ENCODE measurements at places on chromosomes 12 and 14.

- no peak for DNase-seq
These were observed 70.4 kb upstream of the SFSWAP start for GRCh38 chr12:131640525-131640924.

GRCh38 chr14:64387232-64387781 is 846 bp upstream of the MTHFD1 start:
- DNase-seq: no peak

GRCh38 chr12:3116106-3116844 is 39.1 kb downstream of the TSPAN9 start:
- DNase-seq: no peak

DNA sequence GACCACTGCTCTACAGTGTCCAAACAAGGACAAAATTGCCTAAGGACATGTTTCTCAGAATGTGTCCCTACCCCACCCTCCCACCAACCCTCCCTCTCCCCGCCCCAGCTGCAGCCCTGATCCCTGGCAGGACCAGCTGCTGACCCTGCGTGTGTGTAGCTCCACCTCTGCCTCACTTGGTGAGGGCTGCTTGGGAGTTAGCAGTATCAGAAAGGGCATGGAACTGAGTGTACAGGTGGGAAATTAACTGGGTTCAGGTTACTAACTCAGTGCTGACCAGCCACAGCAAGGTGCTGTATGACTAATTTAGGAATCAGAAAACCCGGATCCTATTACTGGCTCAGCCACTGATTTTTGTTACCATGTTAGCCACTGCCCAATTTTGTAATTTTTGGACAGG is 11.3 kb upstream of the PLEKHD1 start:
- DNase-seq: no peak

DNA sequence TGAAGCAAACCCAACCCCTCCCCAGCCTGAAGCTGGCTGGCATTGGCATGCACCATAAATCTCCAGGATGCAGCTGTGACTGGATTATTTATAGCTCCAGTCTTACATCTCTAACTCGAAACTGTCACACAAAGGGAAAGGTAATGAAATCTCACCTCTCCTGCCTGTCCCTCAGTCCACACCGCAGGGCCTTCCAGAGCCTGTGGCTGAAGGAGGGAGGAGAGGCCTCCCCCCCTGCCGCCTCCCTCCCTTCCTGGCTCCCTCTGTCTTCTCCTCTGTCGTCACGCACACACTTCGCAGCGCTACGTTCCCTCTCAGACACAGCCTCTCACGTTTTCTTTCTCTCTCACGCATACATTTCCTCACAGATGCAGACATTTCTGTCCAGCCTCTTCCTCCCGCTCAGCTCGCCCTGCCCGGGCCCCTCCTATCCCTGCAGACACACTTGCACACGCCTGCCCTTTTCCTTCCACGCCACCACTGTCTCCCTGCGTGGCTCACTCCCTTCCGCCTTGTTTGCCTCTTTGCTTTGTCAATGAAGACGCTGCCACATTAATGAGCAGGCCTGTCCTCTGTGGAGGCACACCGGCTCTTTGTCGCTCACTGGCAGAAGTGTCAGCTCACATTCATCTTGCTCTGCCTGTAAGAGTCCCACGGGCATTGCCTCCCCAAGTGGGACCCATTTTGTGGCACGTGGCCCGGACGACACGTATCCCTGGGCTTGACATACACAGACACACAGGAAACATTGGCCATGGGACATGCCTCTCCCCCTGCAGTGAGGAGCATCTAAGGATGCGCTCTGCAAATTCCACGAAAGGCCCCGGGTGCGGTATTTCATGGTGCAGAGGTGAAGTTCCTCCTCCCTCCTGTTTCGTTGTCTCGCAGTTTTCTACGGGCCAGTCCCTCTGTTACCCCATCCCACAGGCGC is 27.9 kb downstream of the IRF2BPL start:
- no peak for DNase-seq

DNA sequence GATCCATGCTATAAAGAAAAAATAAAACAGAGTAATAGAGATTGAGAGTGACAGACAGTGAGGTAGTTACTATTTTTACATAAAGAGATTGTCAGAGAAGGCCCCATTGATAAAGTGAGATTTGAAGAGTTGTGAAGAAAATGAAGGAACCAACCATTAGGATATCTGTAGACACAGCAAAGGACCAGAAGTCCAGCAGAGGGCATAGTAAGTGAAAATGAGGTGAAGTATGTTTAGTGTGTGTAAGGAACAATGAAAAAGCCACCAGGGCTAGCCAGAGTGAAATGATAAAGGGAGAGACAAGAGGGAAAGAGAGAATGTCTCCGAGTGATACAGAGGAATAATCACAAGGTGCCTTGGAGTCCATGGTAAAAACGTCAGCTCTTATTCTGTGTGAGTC is 411.0 kb downstream of the NELL2 start:
- DNase-seq: no peak

DNA sequence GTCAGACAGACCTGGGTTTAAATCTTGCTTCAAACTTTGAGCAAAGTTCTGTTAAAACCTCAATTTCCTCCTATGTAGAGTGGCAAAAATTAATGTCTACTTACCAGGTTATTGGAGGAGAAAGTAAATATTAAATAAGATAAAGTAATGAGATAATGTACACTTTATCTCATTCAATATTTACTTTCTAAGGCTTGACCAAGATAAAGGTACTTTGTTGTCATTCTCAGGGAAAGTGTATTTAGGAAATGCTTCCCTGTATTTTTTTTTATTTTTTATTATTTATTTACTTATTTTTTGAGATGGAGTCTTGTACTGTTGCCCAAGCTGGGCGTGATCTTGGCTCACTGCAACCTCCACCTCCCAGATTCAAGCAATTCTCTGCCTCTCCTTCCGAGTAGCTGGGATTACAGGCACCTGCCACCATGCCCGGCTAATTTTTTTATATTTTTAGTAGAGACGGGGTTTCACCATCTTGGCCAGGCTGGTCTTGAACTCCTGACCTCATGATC is 4.7 kb downstream of the FAM161B start:
- DNase-seq: no peak

- DNase-seq: no peak
These were observed 4.7 kb upstream of the CPNE6 start for GRCh38 chr14:24066496-24067132.

- no peak for DNase-seq
These were observed 17.8 kb downstream of the ARL6IP4 start for GRCh38 chr12:122998316-122998715.

DNA sequence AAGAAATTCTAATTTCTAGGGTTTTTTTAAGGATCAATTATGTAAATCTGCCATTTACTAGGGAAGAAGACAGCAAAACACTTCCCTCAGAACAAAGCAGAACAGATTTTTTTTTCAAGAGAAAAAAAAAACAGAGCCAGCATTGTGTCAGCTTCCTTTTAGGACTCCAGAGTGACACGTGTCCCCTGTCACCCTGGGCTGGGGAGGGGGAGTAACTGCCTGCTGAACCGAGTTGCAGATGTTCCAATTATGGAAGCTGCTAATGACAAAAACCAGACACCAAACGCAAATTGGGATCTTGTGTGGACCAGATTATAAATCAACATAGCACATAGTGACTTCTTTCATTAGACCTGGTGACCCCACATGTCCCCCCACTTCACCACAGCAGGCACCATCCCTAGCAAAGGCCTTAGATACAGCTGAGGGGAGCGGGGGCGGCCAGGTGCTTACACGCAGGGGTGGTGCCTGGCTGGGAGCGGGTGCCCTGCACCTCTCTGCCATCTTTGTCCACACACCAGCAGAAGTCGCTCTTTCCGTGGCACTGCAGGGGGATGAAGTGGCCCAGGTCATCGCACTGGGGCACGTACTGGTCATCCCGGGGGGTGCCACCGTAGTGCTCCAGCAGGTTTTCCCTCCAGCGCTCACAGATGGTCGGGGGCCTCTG is 25.4 kb downstream of the RTRAF start:
- no peak for DNase-seq

GRCh38 chr14:96092936-96093335 is 53.8 kb downstream of the C14orf132 start:
- DNase-seq: no peak

DNA sequence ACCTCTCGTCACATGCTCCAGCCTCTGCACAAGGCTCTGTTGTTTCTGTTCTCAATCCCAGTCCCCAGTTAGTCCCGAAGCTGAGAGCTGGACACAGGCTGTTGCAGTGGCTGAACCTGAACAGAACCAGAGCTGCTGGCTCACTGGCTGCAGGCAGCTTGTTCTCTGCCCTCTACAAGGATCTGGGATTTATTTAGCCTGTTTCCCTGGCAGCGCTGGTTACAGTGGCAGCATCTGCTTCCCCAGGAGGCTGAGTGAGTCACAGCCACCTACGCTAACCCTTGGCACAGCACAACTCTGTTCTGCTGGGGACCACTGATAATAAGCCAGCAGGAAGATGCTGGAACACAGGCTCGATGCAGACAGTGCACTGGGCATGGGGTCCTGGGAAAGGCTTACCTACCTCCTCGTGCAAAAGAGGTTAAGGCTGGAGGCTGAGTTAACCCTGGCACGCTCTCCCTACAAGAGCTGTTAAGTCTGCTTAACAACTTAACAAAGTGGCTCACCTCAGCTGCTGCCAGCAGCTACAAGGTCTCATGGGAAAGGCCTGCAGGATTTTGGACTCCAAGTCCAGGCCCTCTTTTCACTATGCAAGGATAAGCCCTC is 299.6 kb downstream of the PCNX1 start:
- no peak for DNase-seq

DNA sequence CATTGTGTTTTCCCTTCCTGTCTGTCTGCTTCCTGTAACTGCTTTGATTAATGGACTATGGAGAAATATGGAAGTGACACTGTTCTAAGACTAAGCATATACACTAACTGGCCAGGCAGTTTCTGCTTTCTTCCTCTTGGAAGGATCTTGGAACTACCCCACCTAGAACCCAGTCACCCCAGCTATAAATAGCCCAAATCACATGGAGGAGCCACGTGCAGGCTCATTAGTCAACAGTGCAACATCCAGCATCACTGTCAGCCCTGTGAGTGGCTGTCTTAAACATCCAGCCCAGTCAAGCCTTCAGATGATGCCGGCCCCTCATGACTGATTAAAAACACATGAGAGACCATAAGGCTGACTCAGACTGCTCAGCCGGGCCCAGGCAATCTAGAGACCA is 39.2 kb downstream of the BCAT1 start:
- DNase-seq: no peak

GRCh38 chr12:132428936-132429601 is 60.9 kb upstream of the FBRSL1 start:
- no peak for DNase-seq

GRCh38 chr14:64929014-64929359 is 13.6 kb downstream of the GPX2 start:
- no peak for DNase-seq

DNA sequence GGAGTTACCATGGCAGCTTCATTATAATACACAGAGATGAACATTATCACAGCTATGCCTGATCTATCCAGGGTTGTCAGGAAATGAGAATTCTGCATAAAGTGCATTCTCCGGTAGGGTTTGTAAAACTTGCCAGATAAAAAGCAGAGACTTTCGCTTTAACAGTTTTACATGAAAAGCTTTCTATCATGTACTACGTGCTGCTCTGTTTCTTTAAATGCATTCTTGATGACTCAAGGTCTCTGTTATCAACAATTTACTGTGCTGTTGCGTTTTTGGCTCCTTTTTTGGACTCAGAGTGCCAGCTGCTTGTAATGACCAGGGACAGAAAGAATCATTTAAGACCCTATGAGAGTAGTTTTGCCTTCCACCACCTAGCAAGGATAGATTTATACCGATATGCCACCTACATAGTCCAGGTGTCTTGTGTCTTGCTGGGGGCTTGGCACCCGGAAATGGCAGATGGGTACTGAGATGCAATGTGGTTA is 371.2 kb downstream of the BTG1 start:
- DNase-seq: no peak

- no peak for DNase-seq
These were observed 13.0 kb upstream of the FMNL3 start for GRCh38 chr12:49720214-49720613.

GRCh38 chr12:131606218-131606901 is 104.5 kb upstream of the SFSWAP start:
- no peak for DNase-seq

DNA sequence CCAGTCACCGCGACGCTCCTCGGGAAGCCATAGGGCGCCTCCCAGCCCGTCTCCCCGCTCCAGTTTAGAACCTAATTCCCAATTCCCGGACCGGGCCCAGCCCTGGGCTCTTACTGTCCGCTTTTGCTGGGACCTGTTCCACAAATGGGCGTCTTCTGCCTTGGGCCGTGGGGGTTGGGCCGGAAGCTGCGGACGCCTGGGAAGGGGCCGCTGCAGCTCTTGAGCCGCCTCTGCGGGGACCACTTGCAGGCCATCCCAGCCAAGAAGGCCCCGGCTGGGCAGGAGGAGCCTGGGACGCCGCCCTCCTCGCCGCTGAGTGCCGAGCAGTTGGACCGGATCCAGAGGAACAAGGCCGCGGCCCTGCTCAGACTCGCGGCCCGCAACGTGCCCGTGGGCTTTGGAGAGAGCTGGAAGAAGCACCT is 797 bp downstream of the UNG start:
- no peak for DNase-seq

DNA sequence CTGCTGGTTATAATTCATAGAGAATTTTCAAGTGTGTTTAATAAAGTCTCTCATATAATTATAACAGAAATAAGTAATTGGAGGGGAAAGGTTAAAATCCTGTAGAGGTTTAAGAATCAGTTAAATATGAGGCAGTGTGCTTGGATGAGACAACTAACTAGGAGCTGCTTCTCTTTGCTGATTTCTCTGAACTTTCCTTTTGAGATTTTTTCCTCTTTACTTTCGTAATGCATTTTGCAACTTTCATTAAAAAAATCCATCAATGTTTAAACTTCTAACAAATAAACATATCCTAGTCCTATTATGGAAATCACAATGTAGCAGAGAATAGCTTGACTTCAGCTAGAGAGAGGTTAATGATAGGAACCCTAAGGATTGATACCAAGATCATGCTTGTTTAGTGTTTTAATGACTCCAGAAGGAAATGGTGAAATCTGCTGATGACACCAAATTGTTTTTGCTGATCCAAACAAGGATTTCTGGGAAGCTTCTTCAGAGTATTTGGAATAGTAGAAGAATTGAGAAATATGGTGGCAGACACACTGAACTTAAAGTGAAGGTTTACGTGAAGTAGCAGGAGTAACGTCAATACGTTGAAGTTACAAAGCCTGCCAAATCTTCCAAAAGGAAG is 122.6 kb downstream of the RAD51B start:
- no peak for DNase-seq

GRCh38 chr12:63103494-63104131 is 47.4 kb downstream of the AVPR1A start:
- no peak for DNase-seq

DNA sequence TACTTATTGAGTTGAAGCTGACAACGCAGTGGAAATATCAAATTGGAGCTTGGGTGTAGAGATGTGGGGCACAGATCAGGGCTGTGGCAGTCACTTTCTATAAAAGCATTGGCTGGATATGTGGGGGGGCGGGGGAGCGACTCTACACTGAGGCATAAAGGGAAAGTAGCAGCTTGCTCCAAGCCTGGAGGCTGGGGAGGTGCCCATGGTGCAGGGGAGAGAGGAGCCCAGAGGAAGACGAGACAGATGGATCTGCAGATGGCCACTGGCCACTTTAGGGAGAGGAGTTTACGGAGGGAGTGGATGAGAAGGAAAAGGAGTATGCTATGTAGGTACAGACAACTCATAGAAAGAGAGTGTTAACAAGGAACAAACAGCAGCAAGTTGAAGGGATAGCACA is 13.5 kb upstream of the NGB start:
- DNase-seq: no peak
